ENCODE measurements at places on chromosomes 7 and 10.

- DNase-seq = no peak
Observed at GRCh38 chr10:97960269-97961056, 70.0 kb downstream of the CRTAC1 start.

- DNase-seq = no peak
Observed at GRCh38 chr10:44308935-44309334, 76.0 kb downstream of the CXCL12 start.

- no peak for DNase-seq
Observed at GRCh38 chr7:105020926-105021325, 6.9 kb downstream of the KMT2E start.

GRCh38 chr7:147858421-147858820 lies 732.1 kb upstream of the C7orf33 start:
- DNase-seq = no peak

DNA sequence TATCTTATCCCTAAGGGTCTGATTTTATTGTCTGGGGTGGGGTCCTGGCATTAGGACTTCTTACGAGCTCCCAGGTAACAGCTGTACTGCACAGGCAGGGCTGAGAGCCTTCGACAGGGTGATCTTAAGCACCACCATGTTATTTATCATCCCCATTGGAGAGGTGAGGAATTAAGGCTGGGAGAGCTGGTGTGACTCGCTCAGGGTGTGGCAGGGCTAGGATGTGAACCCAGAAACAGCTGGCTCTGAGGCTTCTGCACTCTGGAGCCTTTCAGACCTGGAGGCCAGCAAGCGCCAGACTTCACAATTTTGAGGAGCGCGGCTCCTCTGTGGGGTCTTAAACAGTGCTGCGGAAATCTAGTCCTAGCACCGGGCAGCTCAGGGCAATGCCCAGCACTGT lies 27.4 kb upstream of the NDST2 start:
- DNase-seq = no peak

DNA sequence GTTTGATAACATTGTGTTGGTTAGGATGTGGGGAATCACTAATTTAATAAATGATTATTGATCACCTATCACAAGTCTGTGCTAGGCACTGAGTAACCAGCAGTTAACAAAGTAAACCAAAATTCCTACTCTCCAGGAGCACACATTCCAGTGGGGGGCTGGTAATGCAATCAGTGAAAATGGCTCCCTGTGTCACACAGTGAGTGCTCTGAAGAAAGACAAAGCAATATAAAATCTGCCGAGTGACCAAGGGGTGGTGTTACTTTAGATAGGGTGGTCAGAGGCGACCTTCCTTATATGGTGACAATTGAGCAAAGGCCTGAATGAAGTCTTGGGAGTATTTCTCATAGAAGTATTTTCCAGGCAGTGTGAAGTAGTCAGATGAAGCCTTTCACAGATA lies 13.6 kb upstream of the SMC3 start:
- no peak for DNase-seq
